Stimulated activated CD8-positive, alpha-beta memory T cell treated with anti-CD3 and anti-CD28 coated beads, Interleukin-15, amount 100 ng/mL, for 4 hours (primary cell): ENCODE measurements at places on chromosomes 13 and 19.

- no peak for DNase-seq
Measured at GRCh38 chr19:1263188-1263587, 5.9 kb upstream of the CIRBP start.

GRCh38 chr13:41565846-41566245, 108.5 kb downstream of the RGCC start:
- no peak for DNase-seq

DNA sequence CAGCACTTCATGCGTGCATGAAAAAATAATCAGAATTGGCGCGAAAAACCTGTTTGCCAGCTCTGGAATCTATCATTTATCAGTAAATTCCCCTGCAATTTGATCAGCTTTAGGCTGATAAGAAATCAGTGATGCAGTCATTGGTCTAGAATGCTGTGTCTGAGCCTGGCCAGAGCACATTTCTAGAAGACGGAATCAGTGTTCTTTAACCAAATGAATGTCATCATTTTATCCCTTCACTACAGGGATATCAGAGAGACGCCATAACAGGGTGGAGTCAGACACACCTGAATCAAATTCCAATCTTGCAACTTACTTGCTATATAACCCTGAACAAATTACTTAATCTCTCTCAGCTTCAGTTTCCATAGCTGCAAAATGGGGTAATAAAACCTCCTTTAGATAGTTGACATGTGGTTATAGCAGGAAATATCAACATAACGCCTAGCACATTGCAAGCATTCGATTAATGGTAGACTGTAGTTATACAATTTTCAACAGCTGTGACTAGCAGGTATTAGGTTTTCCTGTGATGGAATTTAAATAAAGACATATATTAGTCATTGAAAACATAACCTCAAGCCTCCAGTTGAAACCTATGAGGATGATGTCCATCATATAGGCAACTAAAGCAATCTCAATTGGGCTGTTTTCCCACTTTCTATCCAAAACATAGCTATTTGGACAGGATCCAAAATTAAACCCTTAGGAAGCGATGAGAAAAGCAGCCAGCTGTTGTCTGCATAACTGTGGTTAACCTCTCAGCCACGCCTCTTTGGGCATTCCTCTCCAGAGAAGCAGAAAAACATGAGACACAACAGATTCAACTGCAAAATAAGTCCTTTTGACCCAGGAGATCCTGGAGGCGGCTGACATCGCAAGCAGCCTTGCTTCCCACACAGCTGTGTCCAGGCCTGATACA, 51.6 kb upstream of the UBL3 start:
- no peak for DNase-seq

- DNase-seq, result no peak
Measured at GRCh38 chr19:42441049-42441445, 1.7 kb downstream of the CXCL17 start.

GRCh38 chr19:54659300-54659699, 3.5 kb upstream of the LILRB4 start:
- DNase-seq, result no peak

GRCh38 chr19:53962887-53963431, at the start of gene CACNG8:
Gene CACNG8 (plus strand): TSS chr19:53962937.
- DNase-seq, result no peak

GRCh38 chr13:47437406-47437805, 540.6 kb upstream of the HTR2A start:
- DNase-seq, result no peak
